ENCODE measurements at places on chromosomes 13 and 19.
A peak's percentile ranks its signal among the peaks of the same experiment; 100 is the strongest.

GRCh38 chr13:104996022-104996421, 1539.4 kb downstream of the EFNB2 start:
- no peak for DNase-seq

- DNase-seq: no peak
Measured at GRCh38 chr19:41784743-41785142, 11.6 kb upstream of the CEACAM3 start.

DNA sequence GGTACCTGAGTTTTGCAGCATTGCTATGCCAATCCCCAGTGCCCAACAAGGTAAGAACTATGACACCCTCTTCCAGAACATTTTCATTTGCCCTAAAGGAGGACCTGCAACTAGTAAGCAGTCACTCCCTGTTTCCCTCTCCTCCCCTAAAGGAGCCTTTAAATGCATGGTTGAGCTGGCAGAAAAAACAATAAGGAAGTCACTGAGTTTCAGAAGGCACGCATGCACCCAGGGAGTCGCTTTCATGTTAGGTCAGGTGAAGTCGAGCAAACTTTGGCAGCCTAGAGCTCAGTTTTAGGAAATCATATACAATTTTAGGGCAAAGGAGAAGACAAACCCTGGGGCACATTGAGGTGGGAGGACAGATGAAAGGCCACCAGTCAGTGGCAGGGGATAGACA, 11.8 kb downstream of the NLRP11 start:
- DNase-seq: peak; percentile 1

DNA sequence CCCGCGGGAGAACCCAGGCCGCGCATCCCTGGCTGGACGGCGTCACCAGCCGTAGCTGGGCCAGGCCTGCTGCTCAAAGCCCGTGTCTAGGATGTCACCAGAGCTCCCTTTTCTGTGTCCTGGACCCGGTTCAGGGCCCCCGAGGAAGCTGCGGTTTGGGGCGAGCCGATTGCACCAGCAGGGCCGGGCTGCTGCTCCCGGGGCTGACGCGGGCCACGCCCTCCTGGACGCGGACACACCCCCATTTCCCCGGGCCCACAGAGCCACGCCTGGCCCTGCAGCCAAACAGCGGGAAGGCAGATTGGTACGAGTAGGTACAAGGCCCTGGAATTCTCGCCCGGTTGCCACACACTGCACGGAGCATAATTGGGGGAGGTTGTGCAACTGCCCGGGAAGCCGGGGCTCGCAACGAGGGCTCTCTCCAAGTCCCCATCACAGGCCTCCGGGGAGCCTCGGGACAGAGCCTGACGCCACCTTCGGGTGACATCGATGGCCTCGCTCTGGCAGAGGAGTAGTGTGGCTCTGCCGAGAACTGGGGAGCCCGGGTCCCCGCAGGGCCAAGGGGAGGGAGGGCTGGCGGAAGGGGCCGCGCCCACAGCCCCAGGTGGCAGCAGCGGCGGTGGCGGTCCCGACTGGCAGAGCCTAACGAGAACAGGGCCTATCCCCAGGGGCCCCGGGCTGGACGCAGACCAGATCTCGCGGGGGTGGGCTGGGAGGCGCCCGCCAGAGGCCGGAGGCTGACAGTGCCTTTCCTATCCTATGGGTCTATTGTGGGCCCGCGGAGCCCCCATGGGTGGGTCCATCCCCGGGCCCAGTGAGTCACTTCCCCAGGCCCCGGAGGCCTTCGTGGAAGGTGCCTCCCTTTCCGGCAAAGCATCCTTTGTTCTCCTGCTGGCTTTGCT, 23.5 kb downstream of the KCTD15 start:
- DNase-seq: no peak

GRCh38 chr13:78036841-78037240, 118.2 kb upstream of the EDNRB start:
- DNase-seq: no peak

DNA sequence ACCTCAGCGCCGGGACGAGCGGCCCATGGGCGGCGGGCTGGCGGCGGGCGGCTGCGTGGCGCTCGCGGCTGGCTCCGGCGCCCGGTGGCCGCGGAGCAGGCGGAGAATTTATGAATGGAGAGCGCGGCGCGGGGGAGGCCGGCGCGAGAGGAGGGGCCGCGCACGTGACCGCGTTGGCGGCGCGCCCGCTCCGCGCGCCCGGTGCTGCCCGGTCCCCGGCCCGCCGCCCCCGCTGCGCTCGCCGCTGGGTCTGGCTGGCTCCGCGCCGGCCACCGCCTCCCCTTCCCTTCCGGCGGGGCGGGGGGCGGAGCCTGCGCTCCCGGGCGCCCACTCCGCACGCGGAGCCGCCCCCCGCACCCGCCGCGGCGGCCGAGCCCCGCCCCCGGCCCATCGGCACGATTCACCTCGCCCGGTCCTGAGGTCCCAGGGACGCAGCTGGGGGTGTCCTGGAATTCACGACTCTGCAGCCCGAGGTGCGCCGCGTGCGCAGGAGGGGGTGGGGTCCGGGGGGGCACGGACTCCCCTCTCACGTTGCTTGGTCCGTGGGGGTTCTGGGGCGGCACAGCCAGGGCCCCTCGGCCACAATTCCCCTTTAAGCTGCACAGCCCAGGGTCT, at the start of gene CBARP:
Gene CBARP (minus strand): TSS at position 252 of the 615 bp plus-strand sequence. CDS start 1,905 bp downstream, outside the sequence.
- no peak for DNase-seq

- DNase-seq: peak; percentile 72
Measured at GRCh38 chr13:105144936-105145335, 1390.5 kb downstream of the EFNB2 start.

- DNase-seq: peak; percentile 29
Measured at GRCh38 chr19:7242601-7243258, 51.5 kb downstream of the INSR start.

DNA sequence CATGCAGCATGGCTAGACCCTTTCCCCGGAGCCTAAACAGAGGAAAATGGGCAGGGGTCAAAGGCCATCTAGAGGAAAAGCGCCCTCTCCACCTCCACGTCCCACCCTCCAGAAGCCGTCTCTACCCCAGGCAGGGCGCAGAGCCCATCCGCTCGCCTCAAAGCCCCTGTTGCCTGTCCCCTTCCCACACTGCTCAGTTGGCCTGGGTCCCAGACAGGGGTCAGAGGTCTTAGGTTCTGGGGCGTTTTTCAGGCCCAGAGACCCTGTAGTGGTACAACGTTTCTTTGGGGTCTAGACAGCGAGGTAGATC, 285 bp downstream of the TMEM143 start:
- no peak for DNase-seq

DNA sequence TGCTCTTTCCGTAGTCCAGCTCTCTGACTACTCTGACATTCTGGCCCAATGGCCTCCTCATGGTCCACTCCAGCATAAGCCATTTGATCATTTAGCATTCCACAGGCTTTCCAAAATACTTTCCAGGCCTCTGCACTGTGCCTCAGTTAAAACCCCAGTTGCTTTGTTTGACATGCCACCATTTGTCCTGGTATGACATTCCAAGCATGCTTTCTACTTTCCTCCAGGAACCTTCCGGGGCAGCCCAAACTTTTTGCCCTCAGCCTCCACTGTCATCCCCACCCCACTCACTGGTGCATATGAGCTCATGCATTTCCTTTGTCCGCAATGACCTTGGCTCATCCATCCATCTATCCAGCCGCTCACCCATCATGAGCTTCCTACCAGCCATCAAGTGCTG, 41.8 kb upstream of the WASF3 start:
- no peak for DNase-seq

GRCh38 chr13:72258340-72258981, 391.5 kb upstream of the DACH1 start:
- no peak for DNase-seq

DNA sequence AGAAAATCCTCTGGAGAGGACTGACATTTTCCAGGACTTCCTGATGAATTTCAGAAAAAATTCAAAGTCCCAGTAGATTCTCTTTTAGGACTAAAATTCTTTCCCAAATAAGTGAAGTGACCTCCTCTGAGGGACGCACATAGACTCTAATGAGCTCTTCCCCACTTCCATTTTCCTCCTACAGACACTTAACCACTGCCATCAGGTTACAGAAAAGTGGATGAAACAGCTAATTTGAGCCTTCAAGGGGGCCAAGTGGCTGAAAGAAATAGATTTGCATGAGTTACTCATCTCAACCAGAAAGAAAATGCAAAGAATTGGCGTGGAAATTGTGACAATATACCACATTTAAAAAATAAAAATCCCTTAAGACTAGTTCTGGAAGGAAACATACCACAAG, 185.3 kb upstream of the EDNRB start:
- no peak for DNase-seq

GRCh38 chr13:75147946-75148345, 334.0 kb downstream of the TBC1D4 start:
- no peak for DNase-seq

GRCh38 chr19:47272448-47273312, 2.0 kb upstream of the INAFM1 start:
- DNase-seq: no peak

- no peak for DNase-seq
Measured at GRCh38 chr19:28605501-28606268, 607.3 kb downstream of the UQCRFS1 start.

GRCh38 chr19:28667348-28667977, 545.5 kb downstream of the UQCRFS1 start:
- no peak for DNase-seq

DNA sequence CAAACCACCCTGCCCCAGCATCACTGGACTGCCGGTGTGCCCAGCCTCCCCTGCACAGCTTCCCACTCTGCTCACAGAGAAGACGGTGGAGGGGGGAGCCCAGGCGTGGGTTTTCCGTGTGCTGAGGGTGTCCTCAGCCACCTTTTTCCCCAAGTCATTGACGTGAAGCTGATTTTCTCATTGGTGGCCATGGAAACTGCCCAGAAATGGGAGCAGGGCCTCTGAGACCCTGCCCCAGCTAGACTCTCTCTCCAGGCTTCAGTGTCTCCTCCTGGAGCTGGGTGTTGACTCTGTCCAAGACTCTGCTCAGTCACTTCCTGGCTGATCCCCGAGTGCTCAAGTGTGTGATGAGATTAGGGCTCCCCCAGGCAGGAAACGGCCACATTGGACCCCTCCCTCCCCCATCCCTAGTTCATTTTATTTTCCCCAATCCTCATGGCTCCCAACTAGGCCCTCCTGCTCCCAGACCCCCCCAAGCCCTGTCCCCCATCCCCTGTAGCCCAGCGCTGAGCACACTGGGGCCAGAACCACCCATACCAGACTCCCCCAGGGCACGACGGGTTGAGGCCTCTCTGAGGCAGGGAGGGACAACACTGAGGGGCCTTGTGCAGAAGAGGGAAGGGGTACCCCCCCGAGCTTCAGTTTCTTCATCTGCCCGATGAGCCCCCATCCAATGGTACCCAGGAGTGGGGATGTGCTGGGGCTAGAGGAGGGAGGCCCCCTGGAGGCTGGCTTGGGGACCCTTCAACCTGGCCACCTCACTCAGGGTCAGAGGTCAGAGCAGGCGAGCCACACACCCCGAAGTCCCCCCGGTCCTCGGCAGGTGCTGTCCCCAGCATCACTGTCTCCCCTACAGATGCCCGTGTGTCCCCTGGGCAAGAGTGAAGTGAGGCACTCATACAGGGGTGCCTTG, 1.2 kb upstream of the F2RL3 start:
- no peak for DNase-seq

GRCh38 chr19:39142630-39143029, 17.0 kb downstream of the PAK4 start:
- no peak for DNase-seq

- DNase-seq: no peak
Measured at GRCh38 chr13:55576389-55576788, 1564.3 kb upstream of the PRR20A start.

GRCh38 chr13:113919761-113920559, 53.9 kb downstream of the C13orf46 start:
- DNase-seq: no peak

DNA sequence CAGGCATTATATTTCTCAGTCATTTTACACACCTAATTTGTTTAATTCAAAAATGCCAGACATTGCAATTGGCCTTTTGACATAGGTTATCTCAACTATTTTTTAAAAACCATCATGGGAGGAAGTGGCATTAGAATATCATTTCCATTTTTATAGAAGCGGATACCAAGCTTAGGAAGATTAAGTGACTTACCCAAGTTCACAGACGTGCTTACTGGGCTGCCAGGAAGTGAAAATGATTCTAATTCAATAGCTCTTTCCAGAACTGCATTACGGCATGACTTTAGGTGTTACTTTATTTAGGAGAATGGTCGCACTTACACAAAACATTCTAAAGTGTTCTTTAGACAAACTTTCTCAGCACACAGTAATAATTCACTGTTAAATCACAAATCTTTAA, 231.9 kb downstream of the KLF12 start:
- DNase-seq: no peak

GRCh38 chr19:6660930-6661329, 9.0 kb downstream of the TNFSF14 start:
- DNase-seq: no peak

- no peak for DNase-seq
Measured at GRCh38 chr13:24196593-24197197, 36.2 kb downstream of the SPATA13 start.

DNA sequence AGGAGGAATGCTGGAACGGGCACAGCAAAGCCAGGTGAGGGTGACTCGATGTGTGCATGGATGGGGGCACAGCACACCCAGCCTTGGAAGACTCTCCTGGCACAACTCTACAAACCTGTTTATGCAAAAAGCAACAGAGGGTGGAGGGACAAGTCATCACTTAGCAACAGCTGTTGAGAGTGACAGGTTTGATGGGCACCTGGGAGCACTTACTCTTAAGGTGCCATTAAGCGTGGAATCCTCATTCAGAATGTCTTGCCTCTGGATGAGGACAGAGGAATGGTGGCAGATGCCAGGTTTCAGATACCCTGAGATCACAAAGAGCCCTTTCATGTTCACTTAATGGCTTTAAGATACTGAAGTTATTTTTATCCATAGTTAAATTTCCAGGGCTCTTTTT, 97.0 kb downstream of the DCT start:
- DNase-seq: no peak

GRCh38 chr19:17716309-17716929, 2.9 kb upstream of the MAP1S start:
- DNase-seq: no peak

DNA sequence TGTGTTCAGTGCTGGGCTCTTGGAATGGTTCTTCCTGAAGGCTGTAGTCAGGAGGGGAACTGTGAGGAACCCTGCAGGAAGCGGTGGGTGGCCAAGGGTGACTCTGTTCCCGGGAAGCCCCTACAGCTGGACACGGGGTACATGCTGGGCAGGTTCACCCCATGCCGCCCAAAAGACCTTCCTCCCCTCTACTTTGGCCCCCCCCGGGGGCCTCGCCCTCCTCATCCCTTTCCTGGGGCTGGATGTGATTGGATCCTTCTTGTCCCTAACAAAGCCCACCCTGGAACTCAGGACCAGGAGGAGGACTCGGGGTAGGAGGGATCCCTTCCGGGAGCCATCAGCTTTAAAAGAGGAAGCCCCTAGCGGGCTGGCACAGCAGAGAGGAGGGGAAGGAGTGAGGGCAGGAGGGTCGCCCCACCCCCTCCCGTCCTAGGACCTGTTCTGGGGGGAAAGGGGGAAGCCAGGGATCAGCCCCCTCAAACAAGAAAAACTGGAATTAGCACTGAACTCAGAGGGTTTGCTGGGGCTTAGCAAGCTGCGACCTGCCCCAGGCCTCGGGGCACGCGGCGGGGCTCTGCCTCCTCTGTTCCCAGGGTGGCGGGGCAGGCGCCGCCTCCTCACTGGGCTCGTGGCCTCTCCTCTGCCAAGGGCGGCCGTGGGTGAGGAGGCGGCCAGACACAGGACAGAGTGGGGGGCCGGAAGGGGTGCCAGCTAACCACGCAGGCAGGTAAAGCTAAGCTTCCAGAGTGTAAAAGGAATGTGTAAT, 4.0 kb downstream of the CEBPA start:
- DNase-seq: no peak

- peak; percentile 49 for DNase-seq
Measured at GRCh38 chr19:16078759-16079707, 2.7 kb downstream of the TPM4 start.

GRCh38 chr19:5954293-5954692, 23.6 kb downstream of the RANBP3 start:
- DNase-seq: no peak
